ENCODE measurements at places on chromosomes 12 and 14. TPM values are rescaled to one million over a fixed set of nuclear protein-coding genes. Genes with fewer than 3 reads are reported as not detected.

Gene STAC3
- 1.8 TPM for total RNA-seq

Gene RPL10L
- total RNA-seq = not detected

Gene KRT80
- total RNA-seq = 1.7 TPM

Gene BMP4
- total RNA-seq = 19.0 TPM

Gene EXOC3L4
- total RNA-seq = not detected

Gene MYF6
- not detected for total RNA-seq

Gene SOAT2
- total RNA-seq = 0.72 TPM

Gene FUT8
- 23.4 TPM for total RNA-seq

Gene KERA
- total RNA-seq = not detected

Gene FBLN5
- 39.2 TPM for total RNA-seq

- no peak overlapping the region for H3K27ac ChIP-seq
- H3K27me3 ChIP-seq = no peaks in the 10 kb centered on the region
- H3K36me3 ChIP-seq = no peaks in the 10 kb centered on the region
- DNase-seq = no peak
- H3K4me1 ChIP-seq = no peaks in the 10 kb centered on the region
Measured at GRCh38 chr14:101465795-101466448, 95.4 kb upstream of the DIO3 start.

DNA sequence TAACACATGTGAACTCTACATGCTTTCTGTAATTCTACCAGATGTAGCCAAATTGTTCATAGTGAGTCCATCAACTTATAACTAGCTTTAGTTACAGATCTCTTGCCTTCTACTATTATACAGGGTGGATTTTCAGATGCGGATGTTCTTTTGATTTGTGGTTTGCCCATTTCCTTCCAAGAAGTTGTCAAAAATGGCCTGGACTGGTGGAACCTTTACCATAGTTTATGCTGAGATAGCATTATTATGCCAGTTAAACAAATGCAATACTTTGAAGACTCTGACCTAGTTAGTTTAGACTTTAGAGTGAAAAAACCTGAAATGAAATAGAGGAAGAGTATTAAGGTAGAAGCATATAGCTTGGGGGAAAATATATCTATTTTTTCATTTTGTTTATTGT lies 27.4 kb upstream of the CFL2 start:
- H3K27ac ChIP-seq = no peak overlapping the region
- no peaks in the 10 kb centered on the region for H3K27me3 ChIP-seq
- no peak overlapping the region for H3K4me3 ChIP-seq
- no peaks in the 10 kb centered on the region for H3K36me3 ChIP-seq
- no peak for DNase-seq

GRCh38 chr12:119681111-119681510 lies 13.2 kb downstream of the PRKAB1 start:
- peaks cover 7% of the 10 kb centered on the region for H3K4me1 ChIP-seq
- H3K4me3 ChIP-seq = no peak overlapping the region
- H3K36me3 ChIP-seq = no peaks in the 10 kb centered on the region
- H3K27me3 ChIP-seq = no peaks in the 10 kb centered on the region
- no peak overlapping the region for H3K27ac ChIP-seq

- no peak overlapping the region for H3K4me3 ChIP-seq
- no peak overlapping the region for H3K27ac ChIP-seq
- H3K27me3 ChIP-seq = no peaks in the 10 kb centered on the region
- peaks cover 2% of the 10 kb centered on the region for H3K4me1 ChIP-seq
- H3K36me3 ChIP-seq = no peaks in the 10 kb centered on the region
Measured at GRCh38 chr12:104741077-104741476, 217.0 kb downstream of the SLC41A2 start.

- no peak for DNase-seq
- H3K4me1 ChIP-seq = no peaks in the 10 kb centered on the region
- no peaks in the 10 kb centered on the region for H3K27me3 ChIP-seq
- H3K36me3 ChIP-seq = no peaks in the 10 kb centered on the region
- H3K27ac ChIP-seq = no peak overlapping the region
- H3K4me3 ChIP-seq = no peak overlapping the region
Measured at GRCh38 chr14:83251402-83251801, 1717.7 kb upstream of the SEL1L start.

DNA sequence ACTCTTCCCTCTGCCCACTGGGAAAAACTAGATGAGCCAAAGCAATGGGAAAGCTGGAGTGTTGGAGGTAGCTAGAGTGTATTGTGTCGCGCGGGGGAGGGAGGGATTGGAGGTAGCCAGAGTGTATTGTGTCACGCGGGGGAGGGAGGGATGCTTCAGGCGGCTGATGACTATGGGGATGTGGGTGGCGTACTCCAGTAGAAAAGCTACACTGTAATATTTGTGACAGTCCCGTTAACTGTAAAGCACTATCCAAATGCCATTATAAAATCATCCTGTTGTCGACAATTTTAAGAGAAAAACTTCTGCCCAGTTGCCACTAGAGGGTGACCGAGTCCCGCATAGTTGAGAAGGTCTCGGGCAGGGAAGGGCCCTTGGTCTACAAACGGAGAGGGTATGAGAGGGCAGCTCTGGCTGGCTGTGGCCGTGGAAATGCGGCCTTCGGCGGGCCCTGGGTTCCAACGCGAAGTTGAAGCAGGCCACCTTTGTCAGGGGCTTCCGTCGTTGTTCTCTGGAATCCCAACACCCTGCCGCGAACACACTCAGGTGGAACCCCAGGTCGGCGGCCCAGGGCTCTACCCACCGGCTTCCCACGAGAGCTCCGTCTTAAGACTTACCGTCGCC lies 15.1 kb upstream of the PLEK2 start:
- peak; percentile 53 for DNase-seq
- no peak overlapping the region for H3K4me3 ChIP-seq
- no peaks in the 10 kb centered on the region for H3K4me1 ChIP-seq
- no peaks in the 10 kb centered on the region for H3K36me3 ChIP-seq

- H3K27me3 ChIP-seq = no peaks in the 10 kb centered on the region
- DNase-seq = no peak
- H3K27ac ChIP-seq = no peak overlapping the region
- H3K4me1 ChIP-seq = no peaks in the 10 kb centered on the region
- no peaks in the 10 kb centered on the region for H3K36me3 ChIP-seq
- H3K4me3 ChIP-seq = no peak overlapping the region
Measured at GRCh38 chr12:84862186-84862585, 50.4 kb downstream of the SLC6A15 start.

DNA sequence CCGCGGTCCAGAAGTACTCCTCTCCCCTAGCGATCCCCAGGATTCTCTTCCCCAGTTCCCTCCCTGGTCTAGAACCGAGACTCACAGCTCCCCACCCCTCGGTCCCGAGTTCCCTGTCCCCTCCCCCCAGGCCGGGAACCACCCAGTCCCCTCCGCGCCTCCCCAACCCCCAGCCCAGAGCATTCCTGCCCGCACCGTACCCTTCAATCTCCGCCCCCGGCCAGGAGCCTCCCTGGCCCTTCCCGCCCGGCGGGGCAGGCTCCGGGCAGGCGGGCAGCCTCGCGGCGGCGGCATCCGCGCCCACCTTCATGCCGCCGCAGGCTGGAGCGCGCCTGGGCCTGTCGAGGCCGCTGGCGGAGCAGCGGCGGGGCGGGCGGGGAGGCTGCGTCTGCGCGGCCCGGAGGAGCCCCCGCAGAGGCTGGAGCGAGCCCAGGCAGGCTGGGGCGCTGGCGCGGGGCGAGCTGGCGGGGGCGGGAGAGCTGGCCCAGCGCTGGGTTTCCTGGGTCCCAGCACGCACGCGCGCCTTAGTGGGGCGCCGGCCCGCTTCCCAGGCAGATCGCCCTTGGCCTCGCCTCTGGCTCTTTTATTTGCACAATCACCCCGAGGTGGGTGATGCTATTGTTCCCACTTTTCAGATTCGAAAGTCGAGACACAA lies 22.2 kb upstream of the GPR132 start:
- peaks cover 8% of the 10 kb centered on the region for H3K4me1 ChIP-seq
- H3K4me3 ChIP-seq = peak overlapping the region; percentile 37
- H3K27ac ChIP-seq = peak overlapping the region; percentile 50

DNA sequence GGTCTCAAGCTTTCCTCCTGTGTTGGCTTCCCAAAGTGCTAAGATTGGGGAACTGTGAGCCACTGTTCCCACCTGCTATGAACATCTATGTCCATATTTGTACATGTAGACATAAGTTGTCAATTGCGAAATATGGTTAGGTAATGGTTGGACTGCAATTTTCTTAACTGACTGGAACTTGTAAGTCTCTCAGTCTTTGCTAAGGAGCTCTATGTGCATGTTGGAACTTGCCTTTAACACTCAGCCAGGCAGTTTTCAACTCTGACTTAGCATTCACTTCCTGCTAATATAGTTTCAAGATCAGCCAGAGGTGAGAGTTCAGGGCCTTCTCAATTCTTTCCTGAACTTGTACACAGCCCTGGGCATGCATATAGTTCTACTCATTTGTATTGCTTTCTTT lies 44.5 kb upstream of the EEA1 start:
- H3K4me1 ChIP-seq = no peaks in the 10 kb centered on the region
- no peaks in the 10 kb centered on the region for H3K27me3 ChIP-seq
- H3K27ac ChIP-seq = no peak overlapping the region
- DNase-seq = no peak
- H3K4me3 ChIP-seq = no peak overlapping the region
- H3K36me3 ChIP-seq = no peaks in the 10 kb centered on the region

DNA sequence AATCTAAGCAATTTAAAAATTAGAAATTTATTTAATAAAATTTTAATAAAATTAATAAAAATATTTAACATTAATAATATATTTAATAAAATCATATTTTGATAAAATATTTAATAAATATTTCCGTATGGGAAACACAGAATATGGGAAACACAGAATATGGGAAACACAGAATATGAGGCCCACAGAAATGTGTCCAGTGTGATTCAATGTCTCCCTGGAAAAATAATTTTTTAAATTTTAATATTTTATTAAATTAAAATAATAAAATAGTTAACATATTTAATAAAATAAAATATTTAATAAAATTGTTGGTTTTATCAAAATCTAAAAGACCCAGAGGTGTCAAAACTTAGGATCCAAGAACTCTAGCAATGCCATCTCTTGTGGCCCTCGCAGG lies 186.4 kb downstream of the TMEM132D start:
- H3K27me3 ChIP-seq = no peaks in the 10 kb centered on the region
- H3K4me1 ChIP-seq = no peaks in the 10 kb centered on the region
- no peak for DNase-seq
- H3K36me3 ChIP-seq = no peaks in the 10 kb centered on the region
- H3K27ac ChIP-seq = no peak overlapping the region

DNA sequence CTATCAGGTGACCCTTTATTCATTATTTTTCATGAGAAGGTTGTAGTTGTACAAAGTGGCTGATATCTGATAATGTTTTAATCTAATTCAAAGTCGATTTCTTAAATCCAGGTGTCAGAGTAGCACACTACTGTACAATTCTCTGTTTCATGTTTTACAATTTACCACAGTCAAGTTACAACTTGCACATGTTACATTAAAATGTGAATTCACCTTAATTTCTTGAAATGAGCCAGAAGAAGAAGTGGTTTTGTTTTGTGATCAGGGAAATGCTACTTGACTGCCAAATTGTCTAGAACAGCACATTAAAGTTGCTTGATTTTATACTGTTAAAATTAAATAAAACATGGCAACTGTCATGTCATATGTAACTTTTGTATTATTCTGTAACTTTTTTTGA lies 23.2 kb downstream of the LRRK2 start:
- no peaks in the 10 kb centered on the region for H3K27me3 ChIP-seq
- H3K4me3 ChIP-seq = no peak overlapping the region
- no peak for DNase-seq
- H3K4me1 ChIP-seq = no peaks in the 10 kb centered on the region
